ENCODE measurements at places on chromosomes 6 and 20. TPM values are rescaled to one million over a fixed set of nuclear protein-coding genes. Genes with fewer than 3 reads are reported as not detected.

Gene DEFB124
- total RNA-seq: not detected

Gene SAPCD1
- total RNA-seq: 0.64 TPM

Gene CENPW
- 43.3 TPM for total RNA-seq

Gene WTAP
- 71.0 TPM for total RNA-seq

DNA sequence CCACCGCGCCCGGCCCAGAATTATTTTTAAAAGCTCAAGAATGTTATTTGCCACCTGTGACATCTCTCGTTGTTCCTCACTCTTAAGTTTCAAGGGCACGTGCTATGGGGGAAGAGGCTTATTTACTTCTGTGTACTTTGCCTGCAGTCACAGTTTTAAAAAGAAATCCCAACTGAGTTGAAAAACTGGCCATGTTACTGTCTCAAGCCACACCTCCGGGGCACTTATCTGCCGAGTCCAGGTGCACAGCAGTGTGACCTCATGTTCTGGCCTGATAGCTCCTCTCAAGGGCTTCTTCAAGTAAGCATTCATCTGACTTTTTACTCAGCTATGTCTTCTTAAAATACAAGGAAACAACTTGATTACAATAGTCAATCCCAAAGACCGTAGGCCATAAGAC is 34.5 kb downstream of the SHLD1 start:
- ATAC-seq: peak; percentile 74

DNA sequence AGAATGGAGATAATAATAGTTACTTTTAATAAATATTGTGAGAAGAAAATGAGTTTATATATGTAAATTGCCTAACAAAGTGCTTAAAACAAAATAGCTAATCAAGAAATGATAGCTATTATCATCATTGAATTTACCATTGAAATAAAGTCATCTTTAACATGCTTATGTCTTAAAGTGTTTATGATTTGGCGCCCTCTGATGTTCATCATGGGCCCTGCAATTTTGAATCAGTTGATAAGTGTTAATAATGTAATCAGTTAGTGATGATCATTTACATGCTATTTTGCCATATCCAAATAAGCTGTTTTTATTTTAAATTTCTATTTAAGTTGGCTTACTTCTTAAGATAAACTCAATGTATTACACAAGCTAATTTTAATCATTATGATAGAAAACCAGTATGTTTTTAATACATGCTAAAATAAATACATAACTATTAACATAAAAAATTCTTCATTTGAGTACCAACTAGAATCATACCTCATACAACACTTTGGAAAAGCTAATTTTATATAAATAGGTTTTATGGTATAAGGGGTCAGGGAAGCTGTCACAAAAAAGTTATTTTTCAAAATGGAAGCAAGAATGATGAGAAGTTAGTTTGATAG is 39.2 kb upstream of the TPD52L1 start:
- no peak for ATAC-seq

DNA sequence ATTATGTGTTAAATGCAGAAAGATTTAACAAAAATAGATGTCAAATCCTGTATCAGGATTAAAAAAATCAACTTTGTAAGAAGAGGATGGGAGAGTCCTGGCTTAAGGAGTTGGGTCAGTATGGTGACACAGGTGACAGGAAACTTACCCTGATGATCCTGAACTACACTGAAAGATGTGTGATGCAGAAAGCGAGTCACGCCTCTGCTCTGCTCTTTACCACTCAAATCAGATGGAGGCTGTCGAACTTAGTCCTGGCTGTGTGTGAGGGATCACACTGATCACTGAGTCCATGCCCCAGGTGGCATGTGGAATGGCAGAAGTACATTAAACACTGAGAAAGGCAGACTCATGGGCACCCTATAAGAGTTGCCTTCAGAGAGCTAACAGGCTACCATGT is 92.9 kb downstream of the GJA10 start:
- no peak for ATAC-seq

GRCh38 chr6:45421709-45422502 is 44.2 kb upstream of the SUPT3H start:
- peak; percentile 47 for ATAC-seq

- no peak for ATAC-seq
Measured at GRCh38 chr6:139306291-139306981, 14.6 kb upstream of the TXLNB start.

GRCh38 chr20:25249198-25249931 is 1.5 kb downstream of the PYGB start:
- no peak for ATAC-seq

- peak; percentile 90 for ATAC-seq
Measured at GRCh38 chr6:159961528-159961927, 7.4 kb upstream of the IGF2R start.

GRCh38 chr6:7725412-7725811 is 487 bp upstream of the BMP6 start:
- no peak for ATAC-seq

DNA sequence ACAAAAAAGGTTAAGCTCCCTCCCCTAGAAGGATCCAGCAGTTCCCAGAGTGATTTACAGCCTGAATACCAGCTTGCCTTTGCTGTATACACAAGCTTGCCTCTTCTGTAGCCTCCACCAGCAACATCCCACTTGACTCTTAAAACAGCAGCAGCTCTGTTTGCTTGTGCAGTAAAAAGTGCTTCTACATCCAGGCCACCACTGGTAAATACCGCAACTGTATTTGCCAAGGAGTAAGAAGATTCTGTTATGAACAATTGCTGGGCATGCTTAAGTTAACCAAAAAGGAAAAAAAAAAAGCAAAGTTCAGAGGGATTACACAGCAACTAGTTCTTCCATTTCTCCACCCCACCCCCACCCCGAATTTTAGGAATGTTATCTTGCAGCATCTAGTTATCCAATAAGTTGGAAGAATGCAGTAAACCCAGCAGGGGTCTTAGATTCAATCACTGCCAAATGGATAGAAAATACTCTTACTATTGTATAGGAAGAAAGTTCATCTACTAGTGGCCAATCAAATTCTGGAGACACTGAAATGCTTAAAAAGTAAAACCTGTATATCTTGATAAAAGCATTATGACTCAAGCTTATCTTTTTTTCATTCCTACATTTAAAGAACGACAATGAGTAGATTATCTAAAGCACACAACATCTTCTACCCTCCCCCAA is 4.8 kb downstream of the SALL4 start:
- ATAC-seq: no peak
